B cell (primary cell): ENCODE measurements at places on chromosomes 16 and 17.

GRCh38 chr17:28992625-28993600 is 12.9 kb downstream of the SEZ6 start:
- no peak for DNase-seq

GRCh38 chr16:30609002-30609925 is 925 bp downstream of the ZNF689 start:
- DNase-seq: no peak

DNA sequence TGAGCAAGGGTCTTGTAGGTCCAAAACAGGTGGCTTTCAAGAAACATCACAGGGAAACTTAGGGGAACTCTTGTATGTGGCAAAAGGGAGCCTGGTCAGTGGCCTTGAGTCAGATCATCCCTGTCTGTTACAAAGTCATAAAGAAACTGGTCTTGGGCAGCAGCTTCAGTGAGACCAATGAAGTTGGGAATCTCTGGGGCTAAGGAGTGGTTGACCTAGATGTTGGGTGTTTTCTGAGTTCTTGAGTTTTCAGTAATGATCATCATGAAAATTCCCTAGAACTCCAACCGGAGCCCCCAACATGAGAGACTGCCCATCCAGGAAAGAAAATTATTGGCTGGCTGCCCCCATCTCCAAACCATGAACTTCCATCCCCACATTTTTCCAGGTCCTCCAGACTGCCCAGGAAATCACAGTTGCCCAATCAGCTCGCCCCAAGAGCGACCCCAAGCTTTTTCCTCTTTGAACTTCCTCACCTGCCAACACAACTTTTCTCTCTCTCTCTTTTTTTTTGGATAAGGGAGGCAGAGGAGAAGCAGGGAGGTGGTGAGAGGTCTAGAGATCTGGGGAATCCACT is 3.9 kb downstream of the CCR7 start:
- DNase-seq: no peak

- no peak for DNase-seq
Measured at GRCh38 chr16:15829460-15829859, 27.4 kb downstream of the MYH11 start.

DNA sequence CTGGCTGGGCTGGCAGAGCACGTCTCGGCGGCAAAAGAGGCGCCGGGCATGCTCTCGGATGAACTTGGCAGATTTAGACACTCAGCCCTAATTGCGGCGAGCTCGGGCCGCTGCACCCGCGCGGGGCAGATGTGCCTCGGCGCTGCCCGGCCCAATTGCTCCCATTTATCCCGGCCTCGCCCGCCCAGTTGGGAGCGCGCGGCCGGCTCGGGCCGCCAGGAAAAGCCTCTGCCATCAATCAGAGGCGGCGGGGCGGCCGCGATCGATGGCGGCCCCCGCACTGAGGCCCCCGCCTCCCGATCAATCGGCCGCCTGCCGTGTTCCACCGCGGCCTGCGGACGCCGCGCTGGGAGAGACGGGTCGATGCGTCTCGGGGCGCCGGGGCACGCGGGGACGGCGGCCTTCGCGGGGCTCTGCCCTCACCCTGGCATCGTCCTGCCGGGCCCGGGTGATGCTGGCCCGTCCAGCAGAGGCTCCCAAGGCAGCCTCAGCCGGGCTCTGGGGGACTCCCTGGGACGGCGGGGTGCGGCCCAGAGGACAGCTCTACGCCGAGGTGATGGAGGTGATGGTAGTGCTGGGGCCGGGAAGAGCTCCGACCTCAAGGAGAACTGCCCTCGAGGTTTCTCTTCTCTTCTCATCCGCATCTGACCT is 200.9 kb upstream of the N4BP1 start:
- no peak for DNase-seq

GRCh38 chr16:23801378-23801777 is 34.4 kb upstream of the PRKCB start:
- peak; percentile 82 for DNase-seq

DNA sequence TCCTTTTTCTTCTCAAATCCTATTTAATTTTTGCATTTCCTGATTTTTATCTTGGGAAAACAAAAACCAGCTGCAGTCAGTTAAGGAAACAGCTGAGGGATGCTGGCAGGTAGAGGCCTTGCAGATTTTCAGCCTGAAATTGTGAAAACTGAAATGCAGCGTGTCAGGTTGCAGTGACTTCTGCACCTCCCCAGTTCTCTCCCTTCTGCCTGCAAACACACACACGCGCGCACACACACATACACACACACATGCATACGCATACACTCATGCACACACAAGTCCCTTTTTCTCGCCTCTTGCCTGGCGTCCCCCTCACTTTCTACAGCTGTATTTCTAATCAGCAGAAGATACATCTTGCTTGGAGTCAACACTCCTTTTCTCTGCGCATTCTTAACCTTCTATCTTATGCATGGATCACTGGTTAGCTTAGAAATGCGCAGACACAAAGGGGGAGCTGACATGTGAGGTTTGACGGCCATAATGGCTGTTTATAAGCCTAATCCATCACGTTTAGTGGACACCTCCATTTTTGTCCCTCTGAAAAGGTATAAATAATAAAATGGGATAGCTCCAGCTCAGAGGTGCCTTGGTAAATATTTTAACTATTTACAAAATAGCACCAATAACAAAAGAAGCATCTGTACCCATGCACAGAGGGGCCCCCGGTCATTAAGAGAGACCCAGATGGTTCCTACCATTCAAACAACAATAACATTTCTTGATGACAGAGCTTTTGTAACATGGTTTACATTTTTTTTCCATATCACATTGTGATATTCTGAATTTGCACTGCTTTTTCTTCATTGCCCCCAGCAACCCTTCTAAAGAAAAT is 392.1 kb upstream of the SALL1 start:
- no peak for DNase-seq

DNA sequence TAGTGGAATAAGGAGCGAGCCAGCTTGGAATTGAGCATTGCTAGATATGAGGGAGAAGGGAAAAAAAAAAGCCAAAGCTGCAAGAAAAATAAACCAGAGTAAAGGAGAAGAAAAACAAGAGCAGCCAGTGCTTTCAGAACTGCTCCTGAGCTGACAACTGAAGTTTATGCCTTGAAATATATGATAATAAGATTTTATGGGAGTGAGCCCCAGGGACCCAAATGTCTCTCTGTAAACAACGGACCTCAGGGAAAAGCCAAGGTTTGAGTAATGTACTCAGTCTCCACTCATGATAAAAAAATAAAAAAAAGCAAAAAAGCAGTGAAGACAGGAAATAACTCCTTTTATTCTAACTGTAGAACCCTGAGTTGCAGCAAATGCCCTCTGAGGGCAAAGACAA is 132.6 kb downstream of the SNX11 start:
- DNase-seq: no peak

DNA sequence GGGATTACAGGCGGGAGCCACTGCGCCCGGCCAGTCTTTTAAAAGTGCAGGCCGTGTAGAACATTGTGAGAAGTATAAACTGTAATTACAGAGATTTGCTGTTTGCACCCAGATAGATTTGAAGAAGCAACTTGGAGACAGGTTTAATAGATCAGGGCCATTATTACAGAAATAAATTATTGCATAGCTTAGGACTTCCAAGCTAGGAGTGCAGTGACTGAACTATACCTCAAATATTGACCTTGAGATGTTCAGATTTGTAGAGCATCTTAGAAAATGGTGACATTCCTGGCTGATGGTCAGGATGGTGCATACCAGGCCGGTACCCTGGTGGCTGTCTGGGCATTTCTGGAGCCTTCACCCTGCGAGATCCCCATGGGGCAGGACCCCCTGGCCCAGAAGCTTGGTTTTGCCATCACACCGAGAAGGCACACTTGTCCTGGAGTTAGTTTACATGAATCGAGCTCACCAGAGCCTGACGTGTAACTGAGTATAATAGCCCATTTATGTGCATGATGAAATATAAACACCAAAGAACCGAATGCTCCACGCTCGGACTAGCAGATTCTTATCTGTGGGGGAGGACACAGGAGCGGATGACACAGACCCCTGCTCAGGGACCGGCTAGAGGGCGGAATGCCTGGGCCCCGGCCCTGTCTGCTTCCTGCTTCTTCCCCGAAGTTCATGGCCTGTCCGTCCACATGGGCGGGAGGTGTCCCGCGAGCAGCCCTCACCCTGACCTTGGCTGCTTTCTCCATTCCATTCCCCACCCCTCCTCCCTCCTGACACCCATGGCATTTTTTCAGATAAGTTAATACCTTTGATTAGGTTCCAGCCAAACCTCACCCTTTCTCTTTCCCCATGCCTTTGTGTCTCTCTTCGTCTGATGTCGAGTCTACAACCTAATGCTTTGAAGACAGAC is 32.1 kb downstream of the CCDC40 start:
- DNase-seq: no peak
